Adipocyte (in vitro differentiated cells): ENCODE measurements at places on chromosomes 16 and 17.

DNA sequence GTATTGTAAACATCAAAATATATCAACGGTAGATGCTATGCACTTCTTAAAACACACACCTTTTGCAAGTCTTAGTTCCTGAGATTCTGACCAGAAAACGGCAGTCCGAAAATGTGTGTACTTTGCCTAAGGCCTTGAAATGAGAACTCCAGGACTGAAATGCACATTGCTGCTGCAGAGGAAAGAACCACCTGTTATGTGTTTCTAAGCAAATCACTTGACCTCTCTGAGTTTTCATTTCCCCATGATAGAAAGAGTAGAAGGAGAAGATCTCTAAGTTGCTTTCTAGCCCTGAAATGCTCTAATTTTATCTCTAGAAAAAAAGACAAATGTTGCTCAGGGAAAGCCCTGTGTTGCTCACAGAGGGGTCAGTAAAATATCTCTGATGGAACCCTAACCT lies 9.9 kb downstream of the CCDC182 start:
- no peak for DNase-seq

GRCh38 chr17:33804401-33804800 lies 450.7 kb upstream of the CCL2 start:
- DNase-seq, result no peak

GRCh38 chr17:71176928-71177443 lies 943.8 kb upstream of the SOX9 start:
- no peak for DNase-seq

DNA sequence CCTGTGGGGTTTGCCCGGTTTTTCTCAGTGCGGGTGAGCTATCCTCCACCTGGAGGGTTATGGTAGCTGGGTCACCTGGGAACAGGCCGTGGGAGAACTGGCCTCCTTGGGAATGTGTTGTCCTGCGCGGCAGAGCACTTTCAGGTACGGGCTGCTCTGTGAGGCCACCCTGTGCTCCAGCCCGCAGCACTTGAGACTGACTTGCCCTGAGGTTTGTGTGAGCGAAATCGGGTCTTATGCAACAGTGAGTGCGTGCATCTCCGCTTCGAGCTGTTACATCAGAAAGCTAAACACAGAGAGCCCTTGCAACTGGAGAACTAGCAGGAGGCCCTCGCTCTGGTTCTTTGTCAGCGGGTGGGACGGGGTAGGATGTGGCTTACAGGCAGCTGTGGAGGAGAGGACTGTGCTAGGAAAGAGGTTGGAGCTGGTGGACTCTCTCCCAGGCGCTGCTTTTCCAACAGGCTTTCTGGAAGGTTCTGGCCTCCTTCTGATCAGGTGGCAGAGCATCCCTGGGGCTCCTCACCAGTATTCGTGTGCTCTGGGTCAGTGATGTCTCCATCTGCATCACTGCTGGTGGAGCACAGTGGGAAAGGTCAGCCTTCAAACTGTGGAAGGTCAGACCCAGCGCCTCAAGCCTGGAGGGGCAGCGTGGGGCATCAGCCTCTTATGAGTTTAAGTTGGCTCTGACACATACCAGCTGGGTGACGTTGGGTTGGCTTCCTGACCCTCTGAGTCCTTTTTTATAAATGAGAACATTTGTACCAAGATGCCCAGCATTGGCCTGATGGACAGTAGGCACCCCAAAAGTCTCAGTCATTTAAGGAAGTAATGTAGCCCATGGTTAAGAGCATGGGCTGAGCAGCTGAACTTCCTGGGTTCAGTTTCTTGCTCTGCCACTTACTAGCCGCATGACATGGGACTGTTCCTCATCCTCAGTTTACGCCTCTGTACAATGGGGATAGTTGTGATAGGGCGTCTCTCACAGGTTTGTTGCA lies 76.3 kb downstream of the KSR1 start:
- no peak for DNase-seq

- no peak for DNase-seq
These were observed 4.1 kb downstream of the FXR2 start for GRCh38 chr17:7610641-7611040.

- DNase-seq, result no peak
These were observed 10.4 kb downstream of the SLC25A10 start for GRCh38 chr17:81722184-81723120.

GRCh38 chr17:60277258-60277657 lies 114.7 kb downstream of the USP32 start:
- DNase-seq, result no peak

GRCh38 chr16:76729525-76729924 lies 452.3 kb downstream of the CNTNAP4 start:
- DNase-seq, result peak; percentile 10

DNA sequence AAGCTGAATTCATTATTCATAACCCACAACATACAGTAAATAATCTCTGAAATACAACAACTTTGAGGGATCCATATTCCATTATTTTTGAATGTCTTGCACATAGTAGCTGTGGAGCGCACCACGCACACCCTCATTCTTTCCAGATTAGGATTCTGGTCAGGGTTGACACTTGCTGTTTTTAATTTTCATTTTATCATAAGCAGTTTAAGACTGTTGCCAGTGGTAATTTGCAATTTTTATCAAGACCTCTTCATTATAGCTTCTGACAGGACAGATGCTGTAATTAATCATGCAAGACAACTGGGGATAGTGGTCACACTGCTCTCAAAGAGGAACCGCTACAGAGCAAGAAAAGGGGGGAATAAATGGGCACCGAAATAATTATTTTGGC lies 109.7 kb downstream of the TOX3 start:
- no peak for DNase-seq

DNA sequence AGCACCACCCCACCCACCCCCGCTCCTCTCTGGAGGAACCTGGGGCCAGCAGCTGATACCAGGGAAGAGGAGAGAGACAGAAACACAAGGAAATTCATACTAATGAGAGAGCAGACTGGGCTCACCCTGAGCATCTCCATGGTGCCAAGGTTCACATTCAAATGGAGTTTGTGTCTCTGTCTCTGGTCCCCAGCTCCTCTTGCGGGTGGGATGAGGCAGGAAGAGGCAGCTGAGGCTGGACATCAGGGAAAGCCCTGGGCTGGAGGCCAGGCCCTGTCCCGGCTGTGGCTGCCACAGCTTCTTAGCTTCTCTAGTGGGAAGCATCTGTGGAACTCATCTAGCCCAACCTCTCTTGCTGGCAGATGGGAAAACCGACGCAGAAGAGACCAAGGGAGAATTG lies 121.5 kb downstream of the SDK2 start:
- no peak for DNase-seq

DNA sequence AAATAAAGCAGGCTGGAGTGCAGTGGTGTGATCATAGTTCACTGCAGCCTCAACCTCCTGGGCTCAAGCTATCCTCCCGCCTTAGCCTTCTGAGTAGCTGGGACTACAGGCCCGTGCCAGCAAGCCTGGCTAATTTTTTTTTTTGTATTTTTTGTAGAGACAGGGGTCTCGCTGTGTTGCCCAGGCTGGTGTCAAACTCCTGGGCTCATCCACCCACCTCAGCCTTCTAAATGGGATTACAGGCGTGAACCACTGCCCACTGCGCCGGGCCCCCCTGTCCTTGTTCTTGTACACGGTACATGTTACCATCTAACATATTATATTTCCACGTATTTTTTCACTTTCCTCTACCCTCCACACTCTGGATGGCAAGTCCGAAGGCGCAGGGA lies 3.1 kb upstream of the CDH3 start:
- DNase-seq, result no peak

DNA sequence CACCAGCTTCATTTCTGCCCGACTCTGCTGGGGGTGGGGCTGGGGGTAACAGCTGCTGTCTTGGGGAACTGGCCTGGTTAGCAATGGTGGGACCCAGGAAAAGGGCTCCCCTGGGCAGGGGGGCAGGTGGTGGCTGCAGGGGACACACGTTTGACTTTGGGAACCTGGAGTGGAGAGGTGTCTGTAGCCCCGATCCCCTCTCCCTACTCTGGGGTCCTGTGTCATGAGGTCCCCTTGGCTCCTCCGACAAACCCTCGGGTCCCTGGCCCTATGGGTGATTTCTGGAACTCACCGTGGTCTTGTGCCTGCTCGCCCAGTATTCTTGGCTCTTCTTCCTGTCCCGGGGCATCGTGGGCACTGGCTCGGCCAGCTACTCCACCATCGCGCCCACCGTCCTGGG lies 12.0 kb downstream of the SPNS3 start:
- DNase-seq, result no peak

DNA sequence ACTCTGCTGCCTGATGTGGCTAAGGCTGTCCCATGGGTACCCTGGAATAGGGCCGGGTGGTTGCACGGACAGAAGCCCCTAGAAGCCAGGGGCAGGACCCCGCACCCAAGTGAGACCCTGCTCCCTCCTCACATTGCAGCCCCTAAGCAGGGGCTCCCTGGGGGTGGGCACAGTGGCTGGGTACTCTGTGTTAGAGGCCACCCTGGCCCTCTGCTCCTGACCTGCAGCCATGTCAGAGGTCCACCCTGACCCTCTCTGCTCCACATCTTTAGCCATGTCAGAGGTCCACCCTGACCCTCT lies 2.1 kb downstream of the CBFA2T3 start:
- DNase-seq, result no peak

GRCh38 chr16:54334208-54334607 lies 47.6 kb upstream of the IRX3 start:
- DNase-seq, result peak; percentile 16

GRCh38 chr17:48954300-48954755 lies 9.7 kb upstream of the SNF8 start:
- DNase-seq, result peak; percentile 60

DNA sequence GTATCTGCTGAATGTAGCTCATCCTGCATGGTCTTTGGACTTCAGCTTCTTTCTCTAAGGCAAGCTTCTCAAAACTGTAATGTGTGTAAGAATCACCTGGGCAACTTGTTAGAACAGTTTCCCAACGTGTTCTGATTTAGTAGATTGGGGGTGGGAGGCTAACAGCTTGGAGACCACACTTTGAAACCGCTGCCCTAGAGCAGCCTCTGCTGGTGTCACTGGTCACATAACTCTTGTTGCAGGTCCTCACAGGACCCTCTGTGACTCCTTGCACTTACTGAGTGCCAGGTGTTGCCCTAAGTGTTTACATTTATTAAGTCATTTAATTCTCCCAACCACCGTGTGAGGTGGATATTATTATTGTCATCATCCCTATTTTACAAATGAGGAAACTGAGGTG lies 9.9 kb downstream of the SLC35G3 start:
- DNase-seq, result no peak

DNA sequence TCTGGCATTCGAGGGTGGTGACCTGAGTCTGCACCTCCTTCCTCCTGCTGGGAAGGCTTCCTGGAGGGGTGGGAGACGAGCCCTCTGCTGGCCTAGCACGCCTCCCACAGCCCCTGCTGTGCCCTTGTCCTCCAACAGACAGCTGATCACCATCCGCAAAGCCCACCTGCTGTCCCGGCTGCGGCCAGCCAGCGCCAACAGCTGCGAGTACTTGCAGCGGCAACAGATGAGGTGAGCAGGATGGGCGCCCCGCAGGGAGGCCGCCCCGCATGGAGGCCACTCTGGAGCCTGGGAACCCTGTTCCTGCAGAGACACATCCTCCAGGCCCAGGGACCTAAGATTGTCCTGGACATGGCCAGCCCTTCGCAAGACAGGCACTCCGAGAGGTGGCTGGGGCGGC lies 21.6 kb downstream of the UBALD1 start:
- no peak for DNase-seq

DNA sequence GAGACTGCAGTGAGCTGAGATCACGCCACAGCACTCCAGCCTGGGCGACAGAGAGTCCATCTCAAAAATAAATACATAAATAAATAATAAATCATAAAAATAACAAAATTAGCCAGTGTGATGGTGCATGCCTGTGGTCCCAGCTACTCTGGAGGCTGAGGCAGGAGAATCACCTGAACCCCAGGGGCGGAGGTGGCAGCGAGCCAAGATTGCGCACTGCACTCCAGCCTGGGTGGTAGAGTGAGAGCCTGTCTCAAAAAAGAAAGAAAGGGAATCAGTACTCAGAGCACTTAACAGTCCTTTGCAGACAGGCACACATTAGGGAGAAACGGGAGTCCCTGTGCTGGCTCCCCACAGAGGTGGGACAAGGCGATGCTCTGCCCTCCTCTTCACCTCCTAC lies 25.1 kb downstream of the MAPK8IP3 start:
- no peak for DNase-seq

GRCh38 chr17:59964482-59965328 lies at the start of gene RNFT1:
Gene RNFT1, minus strand, starts transcription at chr17:59964740. Its CDS starts 77 bp downstream, at chr17:59964663.
- DNase-seq, result peak; percentile 97

GRCh38 chr17:37551788-37552187 lies 57.4 kb downstream of the SYNRG start:
- DNase-seq, result peak; percentile 20

DNA sequence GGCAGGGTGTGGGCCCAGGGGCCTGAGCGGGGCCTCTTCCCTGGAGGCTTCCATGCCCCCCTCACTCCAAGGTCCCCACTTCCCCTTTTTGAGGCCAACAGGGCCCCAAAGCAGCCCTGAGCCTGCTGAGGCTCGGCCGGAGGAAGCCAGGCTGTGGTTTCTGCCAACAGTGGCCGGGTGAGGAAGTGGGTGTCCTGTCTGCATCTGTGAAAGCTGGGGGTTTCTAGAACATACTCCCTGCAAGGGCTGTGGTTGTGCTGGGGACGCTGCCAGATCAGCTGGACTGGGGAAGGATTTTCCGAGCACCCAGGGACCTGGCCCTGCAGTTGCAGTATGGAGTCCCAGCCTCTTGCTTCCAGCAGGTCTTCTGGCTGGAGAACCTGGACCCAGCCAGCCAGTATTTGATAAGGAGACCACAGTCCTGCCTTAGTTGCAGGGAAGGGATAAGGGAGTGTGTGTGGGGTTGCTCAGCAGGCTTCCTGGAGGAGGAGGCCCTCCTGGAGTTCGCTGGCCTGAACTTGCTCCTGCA lies 15.7 kb downstream of the ADCY7 start:
- DNase-seq, result no peak

DNA sequence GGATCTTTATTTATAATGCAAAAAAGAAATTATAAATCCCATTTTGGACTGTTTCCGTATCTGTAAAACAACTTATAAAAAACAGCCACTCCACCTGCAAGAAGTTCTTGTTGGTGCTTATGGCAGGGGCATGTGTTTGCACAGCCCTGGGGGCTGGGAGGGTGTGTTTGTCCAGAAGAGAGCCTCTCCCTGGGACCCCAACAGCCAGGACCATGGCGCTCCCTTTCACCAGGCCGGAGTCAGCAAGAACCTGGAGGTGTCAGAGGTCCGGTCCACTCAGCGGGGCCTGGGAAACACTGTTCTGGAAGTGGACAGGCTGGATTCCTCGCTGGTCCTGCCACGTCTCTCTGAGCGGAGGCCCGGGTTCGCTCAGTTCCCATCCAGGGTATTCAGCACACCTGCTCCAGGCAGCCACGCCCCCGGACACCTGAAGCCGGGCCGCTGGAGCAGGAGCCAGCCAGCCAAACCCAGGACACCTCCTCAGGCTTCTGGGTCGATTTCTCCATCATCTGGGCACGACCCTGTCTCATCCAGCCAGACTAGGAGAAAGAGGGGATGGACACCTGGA lies 18.9 kb upstream of the GINS2 start:
- no peak for DNase-seq

- DNase-seq, result no peak
These were observed 725.7 kb upstream of the GOT2 start for GRCh38 chr16:59459806-59460205.

DNA sequence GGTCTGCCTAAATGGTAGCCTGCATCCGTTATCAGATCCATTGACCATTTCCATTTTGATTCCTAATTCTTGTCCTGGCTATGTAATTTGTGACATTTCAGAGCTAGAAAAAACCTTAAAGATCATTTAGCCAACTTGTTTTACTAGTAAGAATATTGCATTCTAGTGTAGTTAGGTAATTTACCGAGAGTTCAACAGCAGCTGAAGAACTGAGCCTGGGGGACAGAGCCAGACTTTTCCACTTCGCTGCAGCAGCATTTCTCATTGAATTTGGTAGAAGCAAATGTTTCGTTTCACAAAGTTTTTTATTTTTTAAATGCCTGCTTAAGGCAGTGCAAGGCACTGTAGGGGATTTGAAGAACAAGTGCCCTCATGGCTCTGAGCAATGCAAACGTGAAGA lies 59.2 kb upstream of the MARCHF10 start:
- no peak for DNase-seq
